Activated CD8-positive, alpha-beta memory T cell treated with anti-CD3 and anti-CD28 coated beads for 1 hour (primary cell): ENCODE measurements at places on chromosomes 3 and 15.

DNA sequence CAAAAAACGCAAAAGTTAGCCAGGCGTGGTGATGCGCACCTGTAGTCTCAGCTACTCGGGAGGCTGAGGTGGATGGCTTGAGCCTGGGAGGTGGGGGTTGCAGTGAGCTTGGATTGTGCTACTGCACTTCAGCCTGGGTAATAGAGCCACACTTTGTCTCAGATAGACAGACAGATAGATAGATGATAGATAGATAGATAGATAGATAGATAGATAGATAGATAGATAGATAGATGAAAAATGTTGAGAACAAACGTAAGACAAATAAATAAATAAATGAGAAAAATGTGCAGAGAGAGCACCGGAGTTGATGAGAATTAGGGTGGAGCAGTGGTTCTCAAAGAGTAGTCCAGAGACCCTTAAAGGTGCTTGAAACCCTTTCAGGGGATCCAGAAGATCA lies 58.4 kb upstream of the ARL8B start:
- no peak for DNase-seq

DNA sequence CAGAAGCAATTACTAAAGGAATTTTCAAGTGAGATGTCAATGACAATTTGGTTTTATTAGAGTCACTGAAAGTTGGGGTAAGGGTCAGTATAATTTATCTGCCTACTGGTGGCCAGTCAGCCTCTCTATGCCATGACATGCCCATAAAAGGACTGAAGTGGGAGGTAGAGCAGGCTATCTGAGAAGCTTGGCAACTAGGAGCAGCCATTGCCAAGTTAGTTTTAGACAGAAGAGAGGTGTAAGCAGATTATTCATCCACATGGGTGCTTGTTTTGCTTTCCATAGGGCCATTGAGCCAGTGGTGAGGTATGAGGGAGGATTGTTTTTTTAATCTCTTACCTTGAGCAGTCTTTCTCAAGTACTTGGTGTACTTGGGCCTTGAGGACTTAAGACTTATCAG lies 8.1 kb upstream of the RBP1 start:
- no peak for DNase-seq

- DNase-seq: no peak
These were observed 79.4 kb downstream of the KLF15 start for GRCh38 chr3:126277629-126278378.

DNA sequence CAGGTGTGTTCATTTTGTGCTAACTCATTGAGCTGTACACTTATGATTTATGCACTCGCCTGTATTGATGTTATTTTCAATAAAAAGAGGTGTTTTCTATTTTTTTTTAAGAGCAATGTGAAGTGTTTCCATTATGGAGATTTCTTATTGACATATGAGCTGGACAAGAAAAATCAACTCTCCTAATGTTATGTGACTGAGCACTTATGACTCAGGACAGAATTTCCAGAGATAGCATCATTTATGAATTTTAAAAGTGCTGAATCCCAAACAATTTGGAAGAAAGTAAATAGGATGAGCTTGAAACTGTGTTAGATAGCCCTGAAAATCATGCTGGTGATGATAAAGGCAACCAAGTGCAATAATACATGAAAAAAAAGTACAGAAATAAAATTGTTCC lies 118.9 kb downstream of the RFTN1 start:
- DNase-seq: no peak

- DNase-seq: no peak
These were observed 87.8 kb downstream of the RSL24D1 start for GRCh38 chr15:55108858-55109518.

DNA sequence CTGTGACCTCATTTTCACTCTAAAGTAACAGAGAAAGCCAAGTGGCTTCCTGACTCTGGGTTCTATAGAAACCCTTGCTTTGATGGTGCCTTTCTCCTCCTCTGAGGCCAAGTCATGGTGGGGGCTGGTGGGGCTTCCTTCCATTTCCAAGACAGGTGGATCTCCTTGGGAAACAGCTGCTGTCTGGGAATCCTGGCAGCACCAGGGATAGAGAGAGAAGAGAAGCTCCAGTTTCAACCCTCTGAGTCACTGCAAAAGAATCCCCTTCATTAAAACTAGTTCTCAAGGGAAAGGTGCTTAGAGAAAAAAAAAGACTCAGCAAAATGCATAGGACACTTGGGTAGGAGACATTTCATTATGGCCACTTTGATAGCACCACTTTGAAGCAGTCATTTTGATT lies 614.4 kb downstream of the FHIT start:
- DNase-seq: no peak

DNA sequence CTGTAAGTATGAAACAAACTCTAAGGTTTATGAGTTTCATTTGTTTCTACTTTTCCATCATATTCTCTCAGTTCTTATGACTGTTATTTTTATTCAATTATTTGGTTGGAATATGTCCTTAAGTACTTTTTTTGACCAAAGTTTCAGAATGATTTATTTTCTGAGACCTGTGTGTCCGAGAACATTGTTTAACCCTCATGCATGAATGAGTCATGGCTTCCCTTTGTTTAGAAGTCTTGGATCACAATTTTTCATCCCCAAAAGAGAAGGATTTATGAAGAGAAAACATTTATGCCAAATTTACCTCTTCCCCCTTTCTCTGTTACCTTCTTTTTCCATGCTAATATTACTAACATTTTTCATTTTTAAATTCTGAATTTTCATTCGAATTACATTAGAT lies 518.0 kb upstream of the NR2F2 start:
- no peak for DNase-seq

- no peak for DNase-seq
These were observed 326.3 kb downstream of the ARRDC4 start for GRCh38 chr15:98286831-98287230.

DNA sequence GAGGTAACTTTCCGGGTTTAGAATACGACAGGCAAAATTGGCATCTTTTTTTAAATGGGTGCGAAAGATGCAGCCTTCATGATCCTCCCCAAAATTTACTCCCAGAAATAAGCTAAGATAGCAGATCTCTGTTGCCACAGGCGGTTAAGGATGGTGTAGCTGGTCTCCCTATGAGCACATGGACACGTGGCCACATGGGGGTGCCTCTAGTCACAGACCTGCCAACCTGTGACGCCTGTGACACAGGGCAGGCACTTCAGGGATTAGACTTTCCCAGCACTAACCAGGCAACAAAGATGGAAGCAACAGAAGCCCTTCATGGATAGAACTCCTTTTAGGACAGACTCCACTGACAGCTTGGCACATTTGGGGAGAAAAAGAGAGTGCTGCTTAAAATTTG lies 320.3 kb downstream of the THSD4 start:
- DNase-seq: no peak

DNA sequence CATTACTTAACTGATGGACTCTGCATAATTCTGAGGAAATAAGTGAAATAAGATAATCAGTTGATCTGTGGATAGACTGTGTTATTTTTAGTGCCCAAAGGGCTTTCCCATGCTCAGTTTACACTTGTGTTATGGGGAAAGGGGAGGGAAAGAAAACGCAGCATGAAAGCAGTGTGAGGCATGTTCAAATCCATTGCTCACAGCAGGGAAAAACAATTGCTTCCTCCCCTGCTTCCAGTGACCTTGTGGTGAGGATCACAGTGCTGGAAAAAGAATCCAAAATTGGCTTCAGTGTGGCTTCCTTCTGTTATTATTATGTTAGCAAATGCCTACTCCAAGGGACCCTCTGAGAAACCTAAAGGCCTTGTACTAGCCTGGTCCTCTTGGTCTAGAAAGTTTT lies 285.1 kb upstream of the CDIN1 start:
- DNase-seq: no peak

GRCh38 chr3:20772869-20773268 lies 586.9 kb upstream of the SGO1 start:
- no peak for DNase-seq
